ENCODE measurements at places on chromosomes 2 and 18. TPM values are rescaled to one million over a fixed set of nuclear protein-coding genes. Genes with fewer than 3 reads are reported as not detected.

DNA sequence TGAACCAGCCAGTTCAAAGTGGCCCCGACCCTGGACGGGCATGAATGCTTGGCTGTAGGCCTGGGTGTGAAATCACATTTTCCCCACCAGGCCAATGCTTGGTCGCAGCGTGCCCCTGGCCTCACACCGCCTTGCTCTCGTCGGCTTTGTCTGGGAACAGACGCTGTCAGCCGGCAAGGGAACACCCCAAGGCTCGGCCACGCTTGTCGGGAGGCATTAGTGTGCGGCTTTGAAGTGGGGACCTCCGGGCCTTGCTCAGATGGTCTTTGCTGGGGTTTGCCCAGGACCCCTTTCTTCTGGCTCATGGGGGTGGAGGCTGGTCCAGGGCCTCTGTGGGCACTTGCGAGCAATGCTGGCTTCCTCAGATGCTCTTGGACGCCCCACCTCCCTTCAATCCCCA lies 79.1 kb downstream of the INHBB start:
- no peak for DNase-seq

- no peak for DNase-seq
Measured at GRCh38 chr2:119552902-119553301, 8.7 kb downstream of the CFAP221 start.

The ING5 gene
- polyA plus RNA-seq, result 16.3 TPM

- no peak for DNase-seq
Measured at GRCh38 chr18:36247036-36247435, 50.5 kb upstream of the FHOD3 start.

The CD8B gene
- not detected for polyA plus RNA-seq

The PTGR3 gene
- polyA plus RNA-seq, result 18.5 TPM

The PER2 gene
- 1.4 TPM for polyA plus RNA-seq

The UGT1A9 gene
- not detected for polyA plus RNA-seq

The POTEJ gene
- polyA plus RNA-seq, result 0.59 TPM

DNA sequence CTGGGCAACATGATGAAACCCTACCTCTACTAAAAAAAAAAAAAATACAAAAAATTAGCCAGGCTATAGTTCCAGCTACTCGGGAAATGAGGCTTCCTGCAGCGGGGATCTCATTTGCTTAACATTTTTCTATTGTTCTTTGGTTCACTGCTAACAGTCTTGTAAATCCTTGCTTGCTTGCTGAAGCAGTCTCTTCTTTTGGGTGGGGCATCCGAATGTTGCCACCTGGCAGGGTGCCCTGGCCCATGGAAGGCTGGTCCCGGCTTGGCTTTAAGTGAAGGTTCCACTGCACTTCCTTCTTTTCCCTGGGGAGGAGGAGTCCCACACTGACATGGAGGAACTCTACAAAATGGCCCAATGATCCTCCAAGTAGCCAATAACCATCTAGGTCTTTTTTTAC lies 6.0 kb upstream of the ANKRD29 start:
- DNase-seq, result no peak

DNA sequence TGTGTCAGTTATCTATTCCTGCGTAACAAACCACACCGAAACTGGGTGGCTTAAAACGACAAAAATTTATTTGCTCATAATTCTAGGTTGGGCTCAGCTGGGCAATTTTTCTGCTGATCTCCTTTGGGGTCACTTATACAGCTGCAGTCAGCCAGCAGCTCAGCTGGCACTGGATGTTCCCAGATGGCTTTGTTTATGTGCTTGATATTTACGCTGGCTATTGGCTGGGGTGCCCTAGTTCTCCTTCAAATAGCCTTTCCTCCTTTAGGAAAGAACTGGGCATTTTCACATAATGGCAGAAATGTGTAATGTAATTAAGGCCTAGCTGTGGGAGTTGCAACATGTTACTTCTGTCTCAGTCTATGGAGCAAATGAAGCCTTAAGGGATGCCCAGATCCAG lies 142.2 kb downstream of the B3GNT2 start:
- no peak for DNase-seq

The ZNF407 gene
- polyA plus RNA-seq, result 4.6 TPM

DNA sequence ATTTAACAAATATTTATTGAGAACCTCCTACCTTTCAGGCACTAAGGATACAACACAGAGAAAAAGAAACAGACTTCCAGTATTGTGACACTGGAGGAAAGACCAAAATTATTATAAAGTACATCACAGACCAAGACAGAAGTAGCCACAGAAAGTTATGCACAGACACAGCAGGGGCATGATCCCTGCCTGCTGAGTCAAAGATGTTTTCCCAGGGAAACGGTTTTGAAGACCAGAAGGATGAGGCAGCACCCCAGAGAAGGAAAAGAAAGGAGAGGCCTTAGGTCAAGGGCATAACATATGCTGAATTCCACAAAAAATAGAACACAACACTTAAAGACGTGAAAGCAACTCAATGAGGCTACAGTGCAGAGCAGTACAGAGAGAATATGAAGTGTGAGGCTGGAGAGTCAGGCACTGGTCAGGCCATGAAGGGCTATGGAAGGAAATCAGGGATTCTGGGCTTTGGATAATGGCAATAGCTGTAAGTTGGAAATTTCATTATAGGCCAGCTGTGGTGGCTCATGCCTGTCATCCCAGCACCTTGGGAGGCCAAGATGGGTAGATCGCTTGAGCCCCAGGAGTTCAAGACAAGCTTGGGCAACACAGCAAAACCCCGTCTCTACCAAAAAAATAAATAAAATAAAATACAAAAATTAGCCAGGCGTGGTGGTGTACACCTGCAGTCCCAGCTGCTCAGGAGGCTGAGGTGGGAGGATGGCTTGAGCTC lies 8.2 kb downstream of the ADAM17 start:
- no peak for DNase-seq

DNA sequence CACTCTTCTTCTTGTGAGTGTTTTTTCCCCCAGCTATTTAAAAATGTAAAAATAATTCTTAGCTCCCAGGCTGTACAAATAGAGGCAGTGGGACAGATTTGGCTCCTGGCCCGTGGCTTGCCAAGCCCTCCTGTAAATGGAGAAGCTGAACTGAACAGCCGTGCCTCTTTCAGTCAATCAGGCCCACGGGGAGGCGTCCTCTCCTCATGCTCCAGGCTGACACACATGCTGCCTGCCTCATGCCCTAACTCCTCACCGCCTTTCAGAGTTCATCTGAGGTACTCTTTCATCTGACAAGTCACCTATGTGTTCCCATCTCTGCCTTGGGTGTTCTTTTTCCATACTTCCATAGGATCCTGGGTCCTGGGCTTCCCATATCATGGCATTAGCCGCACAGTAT lies 58.9 kb downstream of the BMP10 start:
- no peak for DNase-seq

The UGT1A1 gene
- polyA plus RNA-seq, result not detected

DNA sequence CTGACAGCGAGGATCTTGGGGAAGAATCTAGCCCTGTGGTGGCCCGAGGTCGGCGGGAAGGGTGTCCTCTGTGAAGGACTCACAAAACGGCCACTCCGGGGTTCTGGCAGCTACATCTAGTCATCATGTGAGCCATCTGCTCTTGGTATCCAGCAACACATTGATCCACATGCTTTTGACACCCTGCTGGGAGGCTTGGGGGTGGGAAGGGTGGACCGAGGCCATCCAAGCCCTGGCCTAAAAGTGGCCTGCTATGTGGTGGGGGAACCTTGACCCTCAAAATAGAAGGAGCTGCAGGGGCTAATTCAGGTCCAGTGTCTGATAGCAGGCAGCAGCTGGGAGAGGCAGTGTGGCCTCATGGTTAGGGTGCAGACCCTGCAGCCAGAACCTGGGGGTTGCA lies 145.7 kb downstream of the CELF4 start:
- DNase-seq, result no peak

DNA sequence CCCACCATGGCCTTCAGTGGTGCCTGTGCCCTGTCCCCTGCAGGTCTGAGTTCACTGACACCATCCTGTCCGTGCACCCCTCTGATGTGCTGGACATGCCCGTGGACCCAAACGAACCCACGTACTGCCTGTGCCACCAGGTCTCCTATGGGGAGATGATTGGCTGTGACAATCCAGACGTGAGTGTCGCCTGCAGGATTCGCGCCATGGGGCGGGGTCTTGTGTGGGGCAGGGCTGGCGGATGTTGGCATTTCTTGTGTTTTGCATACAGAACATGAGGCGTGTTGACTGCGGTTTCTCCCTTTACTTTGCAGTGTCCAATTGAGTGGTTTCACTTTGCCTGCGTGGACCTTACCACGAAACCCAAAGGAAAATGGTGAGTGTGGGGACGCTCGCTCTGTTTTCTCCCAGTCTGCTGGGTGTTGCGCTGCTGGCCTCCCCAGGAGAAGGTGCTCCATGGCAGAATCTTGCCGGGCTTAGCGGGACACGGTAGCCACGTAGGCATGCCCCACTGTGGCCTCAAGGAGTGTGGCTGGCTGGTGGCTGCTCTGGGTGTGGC lies 11.5 kb upstream of the D2HGDH start:
- DNase-seq, result no peak

GRCh38 chr2:6674381-6674780 lies 191.3 kb downstream of the CMPK2 start:
- DNase-seq, result no peak

The GALNT14 gene
- polyA plus RNA-seq, result 0.84 TPM

The RGPD4 gene
- not detected for polyA plus RNA-seq

All from cardiac muscle cell (in vitro differentiated cells and primary cell).